ENCODE measurements at places on chromosomes 1 and 21. TPM values are rescaled to one million over a fixed set of nuclear protein-coding genes. Genes with fewer than 3 reads are reported as not detected.

TMEM9 gene
- total RNA-seq, result 29.3 TPM

DRAXIN gene
- total RNA-seq, result 0.11 TPM

COL11A1 gene
- 0.34 TPM for total RNA-seq

DNA sequence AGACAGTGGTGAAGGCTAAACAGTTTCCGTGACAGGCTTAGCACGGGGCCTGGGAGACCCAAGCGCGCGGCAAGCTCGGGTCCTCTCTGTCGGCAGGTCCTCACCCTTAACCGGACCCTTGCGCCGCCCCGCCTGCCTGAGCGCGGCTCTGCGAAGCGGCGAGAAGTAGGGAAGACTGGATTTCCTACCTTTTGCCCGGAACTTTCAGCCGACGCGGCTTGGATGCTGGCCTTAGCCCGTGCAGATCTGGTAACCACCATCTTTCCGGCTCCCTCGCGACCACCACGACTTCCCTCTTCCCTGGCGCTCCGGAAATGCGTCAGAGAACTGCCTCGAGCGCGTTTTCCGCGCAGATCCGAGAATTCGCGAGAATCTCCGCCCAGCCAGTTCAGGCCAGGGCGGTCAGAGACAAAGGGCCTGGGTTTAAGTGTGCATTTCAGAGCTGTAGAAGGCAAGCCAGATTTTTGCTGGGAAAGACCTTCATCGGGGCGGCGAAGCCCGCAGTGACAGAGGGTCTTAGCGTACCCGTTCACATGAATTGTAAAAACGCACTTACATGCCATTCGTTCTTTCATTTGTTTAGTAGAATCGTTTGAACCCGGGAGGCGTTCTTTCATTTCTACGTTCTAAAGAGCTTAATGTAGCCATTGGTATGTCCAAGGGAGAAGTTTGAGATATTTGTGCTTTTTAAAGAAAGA is at the start of gene DNTTIP2:
DNTTIP2 (minus strand) TSS at position 318 of the 698 bp plus-strand sequence; CDS start at position 260, 58 bp downstream.
- peak; percentile 90 for DNase-seq

Measured in left colon (tissue), 2 donors.